ENCODE measurements at places on chromosomes 11 and 22.

- no peak for DNase-seq
- H3K36me3 ChIP-seq = peaks cover 5% of the 10 kb centered on the region
- H3K27me3 ChIP-seq = peaks cover 46% of the 10 kb centered on the region
- no peak overlapping the region for H3K27ac ChIP-seq
- H3K4me3 ChIP-seq = no peak overlapping the region
- H3K4me1 ChIP-seq = peaks cover 9% of the 10 kb centered on the region
These were observed 43.5 kb downstream of the EIF3F start for GRCh38 chr11:8030526-8031247.

DNA sequence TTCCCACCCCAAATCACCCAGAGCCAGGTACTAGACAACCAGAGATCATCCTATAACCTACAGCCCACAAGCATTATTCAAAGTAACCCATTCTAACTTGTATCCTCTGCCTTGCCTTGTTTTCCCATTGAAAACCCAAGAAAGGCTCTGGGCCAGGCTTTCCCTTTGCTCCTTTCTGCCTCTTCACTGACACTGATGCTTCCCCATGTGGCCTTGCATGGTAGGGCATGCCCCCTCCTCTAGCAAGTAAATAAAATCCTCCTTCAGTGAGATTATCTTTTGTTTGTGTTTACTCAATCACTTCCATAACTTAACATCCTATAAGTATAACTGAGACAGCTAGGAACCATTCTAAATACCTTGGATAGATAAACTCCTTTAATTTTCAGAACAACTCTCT lies 65.6 kb upstream of the FAR1 start:
- no peak overlapping the region for H3K27ac ChIP-seq
- no peaks in the 10 kb centered on the region for H3K27me3 ChIP-seq
- DNase-seq = no peak
- no peak overlapping the region for H3K4me3 ChIP-seq
- H3K4me1 ChIP-seq = no peaks in the 10 kb centered on the region

- DNase-seq = no peak
- no peak overlapping the region for H3K4me3 ChIP-seq
- H3K27me3 ChIP-seq = peaks cover 34% of the 10 kb centered on the region
- no peak overlapping the region for H3K27ac ChIP-seq
- H3K4me1 ChIP-seq = no peaks in the 10 kb centered on the region
These were observed 102.7 kb downstream of the COMMD9 start for GRCh38 chr11:36186340-36187175.

GRCh38 chr11:85238906-85239305 lies 388.2 kb downstream of the DLG2 start:
- no peaks in the 10 kb centered on the region for H3K27me3 ChIP-seq
- no peaks in the 10 kb centered on the region for H3K4me1 ChIP-seq
- H3K27ac ChIP-seq = no peak overlapping the region

DNA sequence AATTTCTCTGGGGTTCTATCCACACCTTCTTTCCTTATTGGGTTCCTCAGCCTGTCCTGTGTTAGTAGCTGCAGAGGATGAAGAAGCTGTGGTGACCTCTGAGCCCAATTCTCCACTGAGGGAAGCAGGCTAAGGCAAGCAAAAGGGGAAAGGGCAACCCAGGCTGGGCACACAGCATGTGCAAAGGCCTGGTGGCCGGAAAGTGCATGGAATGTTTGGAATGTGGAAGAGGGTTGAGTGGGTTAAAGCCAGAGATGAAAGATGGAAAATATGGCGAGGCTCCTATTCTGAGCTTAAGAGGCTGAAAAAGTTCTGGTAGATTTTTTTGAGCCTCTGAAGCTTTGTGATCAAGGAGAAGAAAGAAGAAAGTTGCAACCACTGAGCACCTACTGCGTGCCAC lies 247.1 kb downstream of the MIAT start:
- peaks cover 4% of the 10 kb centered on the region for H3K36me3 ChIP-seq
- H3K4me3 ChIP-seq = no peak overlapping the region
- DNase-seq = no peak
- peaks cover 14% of the 10 kb centered on the region for H3K4me1 ChIP-seq
- H3K27ac ChIP-seq = no peak overlapping the region

GRCh38 chr11:17741487-17741886 lies 6.9 kb downstream of the KCNC1 start:
- H3K4me3 ChIP-seq = no peak overlapping the region
- H3K27ac ChIP-seq = no peak overlapping the region
- no peaks in the 10 kb centered on the region for H3K36me3 ChIP-seq
- no peaks in the 10 kb centered on the region for H3K4me1 ChIP-seq
- peaks cover 30% of the 10 kb centered on the region for H3K27me3 ChIP-seq

DNA sequence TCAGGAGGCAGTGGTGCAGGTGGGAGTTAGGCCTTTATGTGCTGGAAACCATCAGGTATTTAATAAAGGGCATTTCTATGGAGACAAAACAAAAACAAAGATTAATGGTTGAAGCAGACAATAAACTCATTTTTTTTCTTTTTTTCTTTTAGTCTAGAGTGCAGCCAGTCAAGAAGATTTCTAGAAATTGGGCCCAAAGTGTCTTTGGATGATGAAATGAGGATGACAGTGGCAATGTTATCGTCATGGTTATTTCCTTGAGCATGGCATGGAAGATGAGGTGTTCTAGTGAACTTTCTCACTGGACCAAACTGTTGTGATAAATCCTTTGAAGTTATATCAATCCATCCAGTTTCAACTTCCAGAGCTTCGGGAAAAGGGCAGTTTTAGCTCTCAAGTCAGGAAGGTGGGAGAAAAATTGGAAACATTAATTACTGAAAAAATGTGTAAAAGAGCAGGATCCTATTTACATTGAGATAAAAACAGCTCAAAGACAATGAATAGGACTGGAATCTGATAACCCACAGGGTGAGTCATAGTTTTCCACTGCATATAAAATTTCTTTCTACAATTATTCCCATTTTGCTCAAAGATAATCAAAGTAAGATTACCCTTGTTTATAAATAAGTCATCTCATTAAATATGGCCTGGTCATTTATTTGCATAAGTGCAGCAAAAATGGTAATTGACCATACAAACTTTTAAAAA lies 33.0 kb downstream of the PRR5L start:
- H3K4me3 ChIP-seq = no peak overlapping the region
- no peaks in the 10 kb centered on the region for H3K4me1 ChIP-seq
- no peak overlapping the region for H3K27ac ChIP-seq

DNA sequence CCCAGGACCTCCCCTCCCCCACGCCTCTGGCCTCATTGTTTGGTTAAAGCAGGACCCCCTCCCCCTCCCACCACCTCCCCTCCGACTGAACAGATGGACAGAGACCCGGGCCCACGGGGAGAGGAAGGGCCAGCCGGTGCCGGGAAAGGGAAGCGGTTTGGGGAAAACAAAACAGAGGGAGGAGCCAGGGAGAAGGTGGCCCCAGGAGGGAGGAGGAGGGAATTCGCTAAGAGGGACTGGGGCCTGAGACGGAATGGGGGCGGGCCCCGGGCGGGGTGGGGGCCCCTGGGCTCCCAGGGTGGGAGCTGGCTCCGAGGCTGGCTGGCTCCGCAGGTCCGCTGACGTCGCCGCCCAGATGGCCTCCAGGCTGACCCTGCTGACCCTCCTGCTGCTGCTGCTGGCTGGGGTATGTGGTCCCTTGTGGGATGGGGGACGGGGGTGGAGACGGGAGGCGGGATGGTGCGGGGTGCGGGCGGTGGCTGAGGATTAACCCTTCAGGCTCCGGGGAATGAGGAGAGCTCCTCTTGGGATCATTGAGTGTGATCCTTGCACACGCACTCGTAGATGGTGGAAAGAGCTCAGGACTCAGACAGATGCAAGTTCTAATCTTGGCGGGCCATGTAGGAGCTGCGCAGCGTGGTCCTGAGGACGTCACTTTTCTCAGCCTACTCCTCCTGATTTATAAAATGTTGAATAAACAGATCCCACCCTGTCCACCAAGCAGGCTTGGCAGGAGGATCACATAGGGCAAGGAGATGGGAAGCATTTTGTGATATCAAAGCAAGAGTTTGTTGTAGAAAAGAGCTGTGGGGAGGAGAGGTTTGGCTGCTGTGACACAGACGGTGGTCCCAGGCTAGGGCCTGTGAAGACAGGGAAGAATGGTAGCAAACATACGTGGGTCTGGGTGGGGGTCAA lies 688 bp downstream of the SERPING1 start:
- DNase-seq = no peak
- no peak overlapping the region for H3K27ac ChIP-seq
- H3K36me3 ChIP-seq = no peaks in the 10 kb centered on the region
- H3K4me1 ChIP-seq = no peaks in the 10 kb centered on the region
- peaks cover 70% of the 10 kb centered on the region for H3K27me3 ChIP-seq

DNA sequence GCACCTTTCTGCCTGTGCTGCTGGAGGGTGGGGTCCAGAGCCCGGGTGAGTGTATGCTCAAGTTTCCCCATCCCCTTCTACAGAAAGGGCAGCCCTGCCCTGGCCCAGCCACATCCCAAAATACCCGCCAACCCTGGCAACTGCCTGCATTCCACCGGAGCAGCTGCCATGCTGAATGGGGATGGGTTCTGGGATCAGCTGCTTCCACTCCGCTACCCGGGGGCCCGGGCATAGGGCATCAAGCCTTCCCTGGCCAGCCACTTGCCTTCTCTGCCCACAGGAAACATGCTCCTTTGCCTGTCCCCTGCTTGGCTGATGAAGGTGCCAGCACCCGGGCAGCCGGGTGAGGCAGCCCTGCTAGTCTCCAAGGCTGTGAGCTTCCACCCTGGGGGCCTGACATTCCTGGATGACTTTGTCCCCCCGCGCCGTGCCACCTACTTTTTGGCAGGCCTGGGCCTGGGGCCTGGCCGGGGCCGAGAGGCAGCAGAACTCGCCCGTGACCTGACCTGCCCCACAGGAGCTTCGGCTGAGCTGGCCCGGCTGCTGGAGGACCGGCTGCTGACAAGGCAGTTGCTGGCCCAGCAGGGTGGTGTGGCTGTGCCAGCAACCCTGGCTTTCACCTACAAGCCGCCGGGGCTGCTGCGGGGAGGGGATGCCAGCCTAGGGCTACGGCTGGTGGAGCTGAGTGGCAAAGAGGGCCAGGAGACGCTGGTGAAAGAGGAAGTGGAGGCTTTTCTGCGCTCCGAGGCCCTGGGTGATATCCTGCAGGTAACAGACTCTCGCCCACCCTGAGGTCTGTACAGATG lies 3.2 kb downstream of the CARNS1 start:
- peak overlapping the region; percentile 69 for H3K27ac ChIP-seq
- H3K4me3 ChIP-seq = peak overlapping the region; percentile 80
- peaks cover 3% of the 10 kb centered on the region for H3K36me3 ChIP-seq
- DNase-seq = no peak
- H3K4me1 ChIP-seq = peaks cover 54% of the 10 kb centered on the region

DNA sequence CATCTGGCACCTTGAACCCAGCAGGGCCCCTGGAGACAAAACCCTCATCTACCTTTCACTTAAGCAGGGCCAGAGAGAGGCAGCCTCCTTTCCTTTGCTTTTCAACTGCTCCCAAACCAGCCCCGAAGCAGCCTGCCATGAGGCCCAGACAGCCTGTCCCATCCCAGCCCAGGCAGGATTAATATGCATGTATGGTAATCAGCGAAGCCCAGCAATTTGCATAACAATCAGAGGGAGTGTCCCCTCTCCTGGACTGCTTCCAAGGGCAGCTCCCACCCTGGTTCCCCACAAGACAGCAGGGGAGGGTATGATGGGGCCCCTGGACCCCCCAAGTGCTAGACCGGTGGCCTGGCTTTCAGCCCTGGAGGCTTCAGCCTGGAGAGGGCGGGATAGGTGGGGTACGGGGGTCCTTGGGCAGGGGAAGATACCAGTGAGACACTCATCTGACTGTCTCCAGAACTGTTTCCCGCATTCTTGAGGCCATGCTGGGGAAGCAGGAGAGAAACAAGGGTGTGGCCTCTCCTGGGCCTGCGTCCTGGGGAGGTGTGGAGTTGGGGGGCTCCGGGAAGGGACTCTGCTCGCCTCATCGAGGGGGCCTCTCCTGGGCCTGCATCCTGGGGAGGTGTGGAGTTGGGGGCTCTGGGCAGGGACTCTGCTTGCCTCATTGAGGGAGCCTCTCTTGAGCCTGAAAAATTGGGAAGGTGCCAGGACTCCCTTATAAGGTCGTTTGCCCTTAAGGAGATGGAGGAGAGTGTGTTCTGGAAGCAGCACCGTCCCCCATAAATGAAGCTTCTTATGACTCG lies 93.2 kb upstream of the PRR5 start:
- DNase-seq = no peak
- peaks cover 2% of the 10 kb centered on the region for H3K36me3 ChIP-seq
- peaks cover 20% of the 10 kb centered on the region for H3K27me3 ChIP-seq
- H3K4me3 ChIP-seq = no peak overlapping the region

DNA sequence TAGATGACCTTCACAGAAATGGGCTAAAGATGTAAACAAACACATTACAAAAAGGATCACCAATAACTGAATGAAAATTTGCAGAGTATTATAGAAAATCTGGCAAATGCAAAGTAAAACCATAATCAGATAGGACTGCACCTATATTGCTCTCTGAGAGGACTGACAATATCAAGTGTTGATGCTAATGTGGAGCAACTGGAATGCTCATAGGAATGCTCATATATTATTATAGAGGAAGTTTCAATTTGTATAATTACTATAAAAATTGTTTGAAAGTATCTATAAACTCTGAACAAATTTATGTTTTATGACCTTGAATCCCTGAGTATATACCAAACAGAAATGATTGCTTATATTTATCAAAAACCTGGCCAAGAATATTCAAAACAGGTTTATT lies 18.4 kb upstream of the TEAD1 start:
- H3K36me3 ChIP-seq = peaks cover under 1% of the 10 kb centered on the region
- no peak overlapping the region for H3K27ac ChIP-seq
- peaks cover 29% of the 10 kb centered on the region for H3K27me3 ChIP-seq
- H3K4me1 ChIP-seq = no peaks in the 10 kb centered on the region
- H3K4me3 ChIP-seq = no peak overlapping the region

GRCh38 chr11:122754553-122755322 lies 83.6 kb upstream of the CRTAM start:
- no peaks in the 10 kb centered on the region for H3K27me3 ChIP-seq
- H3K4me1 ChIP-seq = peaks cover 27% of the 10 kb centered on the region
- H3K4me3 ChIP-seq = no peak overlapping the region
- no peak for DNase-seq

DNA sequence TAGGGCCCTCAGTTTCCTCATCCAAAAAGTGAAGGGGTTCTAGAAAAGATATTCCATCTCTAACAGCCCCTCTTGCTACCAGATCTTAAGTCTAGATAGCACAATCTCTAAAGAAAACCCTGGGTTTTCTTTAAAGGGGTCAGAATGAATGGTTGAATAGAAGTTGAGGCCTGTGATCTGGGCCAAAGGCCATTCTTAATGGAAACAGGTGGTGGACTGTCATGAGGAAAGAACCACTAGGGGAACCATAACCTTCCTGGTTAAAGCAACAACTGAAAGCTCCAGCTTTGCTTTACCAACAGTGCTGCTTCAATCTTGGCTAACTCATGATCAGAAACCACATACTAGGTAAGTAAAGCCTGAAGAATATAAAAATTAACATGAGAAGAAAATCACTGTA lies 1.8 kb downstream of the CELF1 start:
- peaks cover 10% of the 10 kb centered on the region for H3K36me3 ChIP-seq
- H3K4me3 ChIP-seq = peak overlapping the region; percentile 99
- H3K27ac ChIP-seq = peak overlapping the region; percentile 93
- no peaks in the 10 kb centered on the region for H3K27me3 ChIP-seq
- no peak for DNase-seq
- peaks cover 46% of the 10 kb centered on the region for H3K4me1 ChIP-seq

All from central memory CD8-positive, alpha-beta T cell (primary cell).